Activated T-cell treated with anti-CD3 and anti-CD28 coated beads for 24 hours (primary cell): ENCODE measurements at places on chromosomes 16 and 17.

GRCh38 chr17:37399265-37399803 lies 7.3 kb downstream of the ACACA start:
- no peak for DNase-seq

- no peak for DNase-seq
Observed at GRCh38 chr17:42682722-42683403, 532 bp downstream of the CNTNAP1 start.

GRCh38 chr16:77711775-77712174 lies 10.5 kb upstream of the NUDT7 start:
- DNase-seq = no peak

DNA sequence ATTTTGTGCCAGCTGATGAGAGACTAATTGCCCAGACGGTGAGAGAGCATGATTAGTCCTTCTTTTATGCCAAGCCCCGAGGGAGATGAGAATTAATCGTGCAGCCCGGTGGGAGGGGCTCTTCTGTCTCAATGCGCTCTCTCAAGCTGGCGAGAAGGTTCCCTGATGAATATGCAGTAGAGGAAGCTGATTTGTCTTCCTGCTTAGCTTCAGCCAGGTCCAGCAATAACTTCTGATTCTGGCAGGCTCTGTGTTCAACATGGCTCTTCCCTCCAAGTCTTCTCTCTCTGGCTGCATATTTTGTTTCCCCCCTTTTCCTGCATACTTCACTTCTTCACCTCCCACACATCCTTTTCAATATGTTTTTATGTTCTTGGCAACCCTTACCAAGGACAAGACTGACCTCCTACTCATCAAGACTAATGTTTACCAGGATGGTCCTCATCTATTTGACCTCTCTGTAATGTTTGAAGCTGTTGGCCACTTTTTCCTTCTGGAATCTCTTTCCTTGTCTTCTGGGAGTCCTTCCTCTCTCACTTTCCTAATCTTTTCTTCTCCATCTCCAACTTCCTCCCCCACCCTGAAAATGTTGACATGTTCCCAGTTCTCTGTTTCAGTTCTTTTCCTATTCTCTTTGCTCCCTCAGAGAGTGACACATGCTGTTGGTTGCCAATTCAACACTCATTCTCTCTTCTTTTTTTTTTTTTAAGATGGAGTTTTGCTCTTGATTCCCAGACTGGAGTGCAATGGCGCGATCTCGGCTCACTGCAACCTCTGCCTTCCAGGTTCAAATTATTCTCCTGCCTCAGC lies 33.1 kb downstream of the ARL4D start:
- DNase-seq = no peak

DNA sequence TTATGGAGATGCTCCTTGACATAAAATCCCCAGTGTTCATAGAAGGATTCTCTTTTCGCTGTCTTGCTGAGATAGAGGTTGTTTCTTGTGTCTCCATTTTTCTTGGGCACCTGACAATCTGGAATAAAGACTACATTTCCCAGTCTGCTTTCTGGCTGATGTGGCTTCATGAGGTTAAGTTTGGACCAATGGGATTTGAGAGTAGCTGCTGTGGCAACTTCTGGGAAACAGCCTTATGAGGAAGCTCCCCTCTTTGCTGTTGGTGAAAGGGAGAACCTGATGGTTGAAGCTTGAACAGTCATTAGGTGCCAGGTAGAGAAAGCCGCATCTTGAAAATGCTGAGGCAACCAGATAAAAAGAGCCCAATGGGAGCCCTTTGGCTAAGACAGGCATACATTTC lies 24.4 kb downstream of the HS3ST4 start:
- DNase-seq = no peak

- no peak for DNase-seq
Observed at GRCh38 chr17:37643869-37644268, 623 bp upstream of the DDX52 start.

- DNase-seq = no peak
Observed at GRCh38 chr17:56754523-56755208, 79.1 kb downstream of the C17orf67 start.

DNA sequence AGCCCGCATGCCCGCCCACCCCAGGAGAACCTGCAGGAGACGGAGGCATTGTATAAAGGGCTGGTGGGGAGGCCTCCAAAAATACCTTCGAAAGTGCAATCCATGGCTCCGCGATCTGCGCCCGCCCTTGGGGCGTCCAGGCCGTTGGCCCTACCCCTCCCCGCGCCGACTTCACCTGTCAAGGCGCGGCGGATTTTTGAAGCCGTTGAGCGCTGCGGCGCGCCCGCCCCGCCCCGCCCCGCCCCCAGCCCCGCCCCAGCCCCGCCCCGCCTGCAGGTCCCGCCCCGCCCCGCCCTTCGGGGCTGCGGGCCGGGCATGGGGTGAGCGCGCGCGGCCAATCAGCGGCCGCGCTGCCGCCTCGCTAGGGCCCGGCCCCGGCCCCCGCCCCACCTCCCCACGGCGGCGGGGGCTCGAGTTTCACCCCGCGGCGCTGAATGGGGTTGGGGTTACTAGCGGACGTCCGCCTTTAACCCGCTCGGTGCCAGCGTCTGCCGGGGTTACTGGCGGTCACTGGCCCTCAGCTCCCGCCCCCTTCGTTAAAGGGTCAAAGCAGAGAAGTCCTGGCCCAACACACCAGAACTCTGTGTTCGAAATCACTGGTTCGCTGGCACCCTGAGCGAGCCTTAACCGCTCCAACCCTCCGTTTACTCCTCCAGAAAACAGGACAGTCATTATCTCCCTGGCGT lies 13.2 kb downstream of the SREBF1 start:
- peak; percentile 57 for DNase-seq

GRCh38 chr17:67442787-67443624 lies 65.9 kb downstream of the PITPNC1 start:
- no peak for DNase-seq

GRCh38 chr16:67283826-67284555 lies 4.7 kb downstream of the PLEKHG4 start:
- no peak for DNase-seq

- DNase-seq = no peak
Observed at GRCh38 chr17:33210285-33210684, 82.8 kb downstream of the ASIC2 start.

DNA sequence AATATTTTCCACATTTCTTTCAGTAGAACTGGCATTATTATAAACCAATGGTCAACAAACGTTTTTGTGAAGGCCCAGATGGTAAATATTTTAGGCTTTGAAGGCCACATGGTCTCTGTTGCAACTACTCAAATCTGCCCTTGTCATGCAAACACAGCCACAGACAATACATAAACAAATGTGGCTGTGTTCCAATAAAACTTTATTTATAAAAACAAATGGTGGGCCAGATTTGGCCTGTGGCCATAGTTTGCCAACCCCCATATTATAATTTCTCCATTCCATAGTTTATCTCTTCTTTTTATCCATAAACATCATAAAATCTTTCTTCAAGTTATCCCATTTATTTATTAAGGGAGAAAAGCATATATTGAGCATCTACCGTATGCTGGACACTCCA lies 98.8 kb downstream of the CDYL2 start:
- no peak for DNase-seq

DNA sequence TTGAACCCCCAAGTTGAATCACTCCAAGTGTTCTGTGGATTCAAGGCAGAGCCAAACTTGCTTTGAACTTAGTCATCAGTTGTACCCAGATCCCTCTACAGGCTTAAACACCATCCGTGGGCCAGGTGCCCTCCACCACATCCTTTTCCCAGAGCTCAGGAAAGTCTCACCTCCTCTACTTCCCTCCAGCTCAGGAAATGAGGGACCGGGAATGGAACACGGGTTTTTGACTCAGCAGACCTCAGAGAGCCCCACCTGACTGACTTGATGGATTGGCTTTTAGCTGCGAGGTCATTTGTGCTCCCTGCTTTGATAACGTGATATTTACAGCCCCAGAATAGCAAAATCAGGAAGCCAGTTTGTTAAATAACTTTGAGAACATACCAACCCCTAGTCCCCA lies 20.1 kb downstream of the GID4 start:
- DNase-seq = no peak

DNA sequence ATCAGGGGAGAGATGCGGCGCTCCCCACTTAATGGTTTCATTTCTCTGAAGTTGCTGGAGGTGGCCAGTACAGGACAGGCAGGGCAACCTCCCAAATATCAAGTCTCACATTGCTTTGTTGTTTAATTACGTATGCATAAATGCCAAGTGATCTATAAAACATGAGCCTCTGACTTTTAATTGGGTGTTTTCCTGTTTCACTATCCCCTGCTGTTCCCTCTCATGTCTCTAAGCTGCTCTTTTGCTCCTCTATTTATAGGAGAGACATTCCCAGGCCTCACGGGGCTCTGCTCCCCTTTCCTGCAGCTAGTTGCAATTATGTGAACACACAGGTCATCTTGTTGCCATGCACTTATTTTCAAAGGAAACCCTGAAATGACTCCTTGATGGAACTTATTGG lies 1173.5 kb upstream of the GOT2 start:
- DNase-seq = no peak

DNA sequence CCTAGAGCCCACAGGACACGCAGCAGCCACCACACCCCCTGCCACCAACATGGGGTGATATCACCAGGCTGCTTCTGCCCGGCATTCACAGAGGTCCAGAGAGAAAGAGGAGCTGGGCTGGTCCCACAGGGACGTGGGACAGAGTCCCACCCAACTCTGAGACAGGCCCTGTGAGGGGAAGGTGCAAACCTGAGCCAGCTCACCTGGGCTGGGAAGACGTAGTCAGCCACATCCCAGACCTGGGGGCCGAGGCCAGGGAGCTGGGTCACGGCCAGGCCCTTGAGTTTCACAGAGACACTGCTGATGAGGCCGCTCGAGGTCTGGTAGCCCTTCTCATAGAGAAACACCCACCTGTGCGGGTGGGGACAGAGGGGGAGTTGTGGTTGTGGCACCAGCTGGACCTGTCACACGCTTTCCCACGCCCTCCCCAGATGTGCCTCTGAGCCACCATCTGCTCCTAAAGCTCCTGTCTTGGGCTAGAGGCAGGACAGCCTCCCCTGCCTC lies 11.2 kb downstream of the P2RX1 start:
- DNase-seq = no peak

DNA sequence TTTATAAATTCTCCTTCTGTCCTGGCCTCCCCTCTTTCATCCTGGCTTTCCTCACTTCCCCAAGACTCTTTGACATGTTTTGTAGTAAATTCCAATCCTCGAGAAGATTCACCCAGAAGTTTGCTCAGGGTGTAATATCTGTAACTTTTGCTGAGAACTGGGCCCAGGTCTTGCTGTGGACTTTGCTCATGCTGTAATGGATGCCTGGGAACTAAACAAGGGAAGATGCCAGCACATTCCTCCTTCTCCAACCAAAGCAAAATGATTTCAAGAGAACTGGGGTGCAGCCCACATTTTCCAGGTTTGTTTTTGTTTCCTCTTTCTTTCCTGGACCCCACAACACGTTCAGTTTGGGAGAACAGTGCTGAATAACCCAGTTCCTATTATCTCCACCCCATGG lies 6.6 kb upstream of the SALL1 start:
- DNase-seq = no peak

DNA sequence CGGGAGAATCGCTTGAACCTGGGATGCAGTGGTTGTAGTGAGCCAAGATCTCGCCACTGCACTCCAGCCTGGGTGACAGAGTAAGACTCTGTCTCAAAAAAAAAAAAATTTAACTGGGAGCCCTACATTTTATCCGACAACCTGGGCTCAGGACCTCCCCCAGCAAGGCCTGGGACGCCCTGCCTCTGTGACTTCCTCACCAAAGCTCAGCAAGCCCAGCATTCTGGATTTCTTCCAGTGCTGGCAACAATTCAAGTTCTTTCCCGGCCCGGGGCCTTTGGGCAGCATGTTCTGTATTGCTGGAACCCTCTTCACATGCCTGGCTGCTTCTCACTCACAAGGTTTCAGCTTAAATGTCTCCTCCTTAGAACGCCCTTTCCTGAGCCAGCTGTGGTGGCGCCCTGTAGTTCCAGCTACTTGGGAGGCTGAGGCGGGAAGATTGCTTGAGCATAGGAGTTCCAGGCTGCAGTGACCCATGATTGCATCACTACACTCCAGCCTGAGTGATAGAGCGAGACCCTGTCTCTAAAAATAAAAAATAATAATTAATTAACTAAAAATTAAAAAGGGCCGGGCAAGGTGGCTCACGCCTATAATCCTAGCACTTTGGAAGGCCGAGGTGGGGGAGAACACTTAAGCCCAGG lies 15.9 kb upstream of the MEIOB start:
- DNase-seq = no peak

DNA sequence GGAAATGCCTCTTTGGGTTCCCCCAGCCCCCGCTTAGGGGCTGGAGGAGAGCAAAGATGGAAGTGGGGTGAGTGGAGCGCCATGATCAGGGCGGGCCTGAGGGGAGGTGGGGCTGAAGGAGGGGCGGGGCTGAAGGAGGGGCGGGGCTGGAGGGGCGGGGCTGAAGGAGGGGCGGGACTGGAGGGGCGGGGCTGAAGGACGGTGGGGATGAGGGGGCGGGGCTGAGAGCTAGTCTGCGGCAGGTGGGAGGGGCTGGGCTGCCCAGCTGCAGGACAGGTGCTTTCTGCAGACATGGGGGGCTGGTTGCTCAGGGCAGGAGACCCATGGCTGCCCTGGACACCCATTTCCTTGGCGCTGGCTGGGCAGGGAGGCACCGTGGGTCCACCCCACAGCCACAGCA lies 39.1 kb upstream of the PABPN1L start:
- no peak for DNase-seq

DNA sequence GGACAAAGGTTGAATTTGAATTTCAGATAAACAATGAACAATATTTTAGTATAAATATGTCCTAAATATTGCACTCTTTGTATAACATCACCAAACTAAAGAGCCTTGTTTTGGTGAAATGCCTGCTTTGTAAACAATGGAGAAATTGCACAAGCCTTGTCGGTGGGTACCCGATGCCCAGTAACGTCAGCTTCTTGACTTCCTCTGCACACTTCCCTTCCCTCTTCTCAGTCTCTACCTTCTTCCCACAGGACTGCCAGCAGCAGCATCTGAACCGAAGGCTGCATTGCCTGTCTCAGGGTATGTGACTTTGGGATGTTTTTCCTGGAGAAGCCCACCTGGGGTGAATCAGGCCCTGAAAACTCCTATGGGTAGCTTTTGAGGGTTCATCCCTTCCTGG lies 113.9 kb downstream of the UTP18 start:
- no peak for DNase-seq

DNA sequence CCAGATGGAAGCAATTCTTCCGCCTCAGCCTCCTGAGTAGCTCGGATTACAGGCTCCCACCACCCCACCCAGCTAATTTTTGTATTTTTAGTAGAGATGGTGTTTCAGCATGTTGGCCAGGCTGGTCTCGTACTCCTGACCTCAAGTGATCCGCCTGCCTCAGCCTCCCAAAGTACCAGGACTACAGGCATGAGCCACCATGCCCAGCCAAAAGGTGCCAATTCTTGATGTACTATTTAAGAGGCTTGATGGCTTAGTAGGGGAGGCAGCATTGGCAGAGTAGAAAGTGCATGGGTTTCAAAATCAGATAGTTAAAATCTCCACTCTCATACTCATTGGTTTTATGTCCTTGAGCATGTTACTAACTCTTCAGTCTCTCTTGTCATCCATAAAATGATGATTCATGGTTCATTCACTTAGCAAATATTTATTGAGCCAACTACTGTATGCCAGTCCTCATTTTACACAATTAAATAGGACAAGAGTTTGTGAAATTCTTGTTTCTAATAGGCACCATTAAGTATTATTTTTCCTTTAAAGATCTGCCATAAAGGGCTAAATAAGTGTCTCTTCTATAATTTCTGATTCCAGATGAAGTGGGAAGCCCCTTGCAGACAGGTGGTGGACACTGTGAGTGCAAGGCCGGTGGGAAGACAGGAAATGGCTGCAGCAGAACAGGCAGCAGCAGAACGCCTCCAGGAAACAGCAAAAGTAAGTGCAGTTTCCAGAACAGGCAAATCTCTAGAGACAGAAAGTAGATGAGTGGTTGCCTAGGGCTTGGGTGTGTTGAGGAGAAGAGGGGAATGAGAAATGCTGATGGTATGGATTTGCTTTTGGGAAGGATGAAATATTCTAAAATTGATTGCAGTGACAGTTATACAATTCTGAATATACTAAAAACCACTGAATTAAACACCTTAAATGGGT lies 8.2 kb upstream of the RPL27 start:
- no peak for DNase-seq
